ENCODE measurements at places on chromosomes 1 and 21. TPM values are rescaled to one million over a fixed set of nuclear protein-coding genes. Genes with fewer than 3 reads are reported as not detected.

- no peak for DNase-seq
These were observed 327.9 kb upstream of the BEND5 start for GRCh38 chr1:49104575-49104974.

- DNase-seq: no peak
These were observed 20.5 kb downstream of the WNT2B start for GRCh38 chr1:112529301-112529700.

- no peak for DNase-seq
These were observed 7.3 kb upstream of the FMN2 start for GRCh38 chr1:240084337-240084736.

DNA sequence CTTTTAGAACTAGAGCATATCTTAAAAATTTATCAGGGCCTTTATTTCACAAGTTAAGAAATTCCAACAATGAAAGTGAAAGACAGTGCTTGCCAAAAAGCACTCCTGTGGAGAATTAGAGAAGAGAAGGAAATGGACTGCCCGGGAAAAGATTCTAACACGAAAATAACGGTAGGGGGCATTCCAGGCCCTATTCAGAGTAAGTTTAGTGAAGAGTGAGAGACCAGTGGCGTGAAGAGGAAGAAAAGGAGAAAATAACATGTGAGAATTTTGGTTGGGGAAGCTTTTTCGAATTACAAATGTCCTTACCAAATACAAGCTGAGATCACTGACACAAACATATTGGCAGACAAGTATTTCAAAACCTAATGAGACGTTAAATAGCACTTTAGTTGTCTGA lies 38.4 kb upstream of the RBM34 start:
- DNase-seq: no peak

DNA sequence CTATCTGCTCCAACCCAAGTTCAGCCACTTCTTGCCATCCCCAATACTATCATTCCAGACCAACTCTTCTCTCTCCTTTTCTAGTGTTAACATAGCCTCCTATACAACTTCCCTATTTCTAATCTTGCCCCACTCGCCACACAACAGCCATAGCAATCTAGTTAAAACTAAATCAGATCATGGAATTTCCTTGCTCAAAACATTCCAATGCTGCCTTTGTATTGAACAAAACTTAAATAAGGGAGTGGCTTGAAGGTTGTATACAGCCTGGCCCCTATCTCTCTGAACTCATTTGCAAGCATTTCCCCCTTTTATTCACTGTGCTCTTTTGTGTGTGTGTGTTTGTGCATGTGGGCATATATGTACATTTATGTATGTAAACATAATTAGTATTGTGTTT lies 118.1 kb upstream of the SGIP1 start:
- no peak for DNase-seq

Gene HPCAL4
- total RNA-seq: 0.06 TPM

- DNase-seq: no peak
These were observed 11.6 kb upstream of the HIPK1 start for GRCh38 chr1:113917400-113918082.

Gene CFAP141
- total RNA-seq: not detected
